Cortex of kidney (tissue), 1 donor: ENCODE measurements at places on chromosomes 3 and 15.

DNA sequence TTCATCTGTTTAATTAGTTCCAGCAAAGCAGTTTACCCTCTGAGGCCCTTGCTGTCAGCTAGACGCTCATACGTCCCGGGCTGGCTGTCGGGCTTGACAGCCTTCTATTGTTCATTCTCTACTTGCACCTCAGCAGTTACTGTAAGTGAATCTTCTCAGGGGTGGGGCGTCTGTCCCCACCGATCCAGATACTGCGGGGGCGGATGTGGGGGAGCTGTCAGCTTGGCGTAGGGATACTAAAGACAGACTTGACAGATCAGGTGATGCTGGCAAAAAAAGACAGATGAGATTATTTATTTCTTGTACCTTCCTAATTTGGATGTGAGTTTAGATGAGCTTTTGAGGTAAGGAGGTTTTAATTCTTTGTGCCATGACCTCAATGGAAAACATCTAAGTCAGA lies 315.3 kb downstream of the NR2F2 start:
- no peak for DNase-seq

DNA sequence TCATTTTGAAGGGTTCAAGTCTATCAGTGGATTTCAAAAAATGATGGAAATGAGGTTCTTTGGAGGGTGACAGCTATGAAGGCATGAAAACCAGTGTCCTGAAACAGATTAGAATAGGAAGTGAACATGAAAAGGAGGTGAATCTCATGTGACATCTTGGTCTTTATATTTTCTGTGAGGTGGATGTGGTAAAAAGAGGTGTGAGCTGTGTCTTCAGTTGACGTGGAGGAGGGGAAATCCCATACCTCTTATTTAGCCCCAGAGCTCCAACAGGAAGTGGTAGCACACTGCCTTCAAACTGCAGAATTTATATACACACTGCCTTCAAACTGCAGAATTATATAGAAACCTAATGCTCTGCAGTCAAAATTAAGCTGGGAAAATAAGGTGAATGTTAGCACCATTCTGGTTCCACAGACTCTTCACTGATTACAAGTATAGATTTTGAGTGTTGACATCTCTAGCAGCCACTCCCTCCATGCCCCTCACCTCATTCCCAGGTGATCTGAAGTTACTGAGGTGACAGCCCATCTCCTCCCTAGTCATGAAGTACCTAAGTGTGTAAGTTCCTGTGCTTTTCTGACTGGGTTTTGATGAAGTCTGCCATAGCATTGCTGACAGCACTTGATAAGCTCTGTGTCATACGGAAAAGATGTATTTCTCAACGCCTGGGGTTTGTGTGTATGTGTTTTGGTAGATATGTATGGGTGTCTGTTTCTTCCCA lies 2.7 kb downstream of the RAB8B start:
- no peak for DNase-seq

DNA sequence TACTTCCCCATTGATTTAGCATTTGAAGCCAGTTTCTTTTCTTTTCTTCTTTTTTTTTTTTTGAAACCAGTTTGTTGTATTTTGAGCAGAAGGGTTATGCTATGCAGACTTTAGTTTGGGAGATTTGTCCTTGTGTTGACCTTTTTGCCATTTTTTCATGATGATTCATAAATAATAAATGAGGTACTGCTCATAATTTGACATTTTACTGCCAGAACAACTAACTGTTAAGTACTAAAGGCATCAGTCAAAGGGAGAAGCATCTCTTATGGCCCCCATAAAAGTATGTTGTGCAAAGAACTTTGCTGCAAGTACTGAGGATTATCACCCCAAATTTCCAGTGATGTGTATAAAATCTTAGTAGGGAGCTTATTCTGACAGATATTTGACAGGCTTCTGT lies 1.7 kb upstream of the GPR87 start:
- no peak for DNase-seq

DNA sequence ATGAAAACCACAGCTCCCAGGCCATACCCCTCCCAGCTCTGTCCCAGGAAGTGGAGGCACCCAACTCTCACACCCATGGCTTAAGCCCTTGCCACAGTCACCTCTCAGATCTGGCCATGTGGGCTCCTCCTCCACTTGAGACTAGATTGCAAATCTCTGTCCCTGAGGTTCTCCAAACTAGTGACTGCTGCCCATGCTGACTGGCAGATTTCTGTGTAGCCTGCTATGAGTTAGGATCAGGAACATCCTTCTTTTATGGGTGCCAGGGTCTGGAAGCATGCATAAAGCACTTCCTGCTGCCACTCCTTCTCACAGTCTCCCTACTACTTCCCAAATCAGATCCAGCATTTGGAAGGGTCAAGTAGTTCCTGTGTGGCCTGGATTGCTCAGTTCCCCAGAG lies 59.6 kb upstream of the GOLIM4 start:
- DNase-seq, result no peak

DNA sequence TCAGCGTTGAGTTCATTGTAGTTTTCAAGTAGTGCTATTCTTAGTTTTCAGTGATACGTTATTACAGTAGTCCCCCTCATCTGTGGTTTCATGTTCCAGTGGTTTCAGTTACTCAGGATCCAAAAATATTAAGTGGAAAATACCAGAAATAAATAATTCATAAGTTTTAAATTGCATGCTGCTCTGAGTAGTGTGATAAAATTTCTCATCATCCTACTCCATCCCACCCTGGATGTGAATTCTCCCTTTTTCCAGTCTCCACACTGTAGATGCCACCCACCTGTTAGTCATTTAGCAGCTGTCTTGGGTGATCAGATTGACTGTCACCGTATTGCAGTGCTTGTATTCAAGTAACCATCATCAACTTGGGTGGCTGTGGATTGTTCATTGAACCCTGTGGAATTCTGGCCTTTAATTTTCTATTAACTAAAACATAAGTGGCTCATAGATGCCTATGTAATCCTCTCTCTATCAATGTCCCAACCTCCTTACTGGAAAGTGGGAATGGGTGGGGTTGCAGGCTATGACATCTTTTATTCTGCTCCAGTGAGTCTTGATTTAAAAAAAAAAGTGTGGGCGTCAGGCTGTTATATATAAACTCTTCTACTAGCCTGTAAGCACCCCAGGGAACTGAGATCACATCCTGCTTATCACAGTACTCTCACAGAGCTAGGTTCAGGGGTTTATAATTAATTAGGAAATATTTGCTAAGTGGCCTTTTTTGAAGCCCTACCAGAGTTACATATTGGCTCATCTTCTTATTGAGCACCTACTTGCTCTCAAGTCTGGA lies 97.5 kb downstream of the CFAP20DC start:
- no peak for DNase-seq

GRCh38 chr15:89030311-89030710 lies 57.9 kb upstream of the ABHD2 start:
- DNase-seq, result no peak

GRCh38 chr3:171835116-171835515 lies 8.0 kb upstream of the TMEM212 start:
- no peak for DNase-seq

- no peak for DNase-seq
These were observed 38.7 kb downstream of the ROBO1 start for GRCh38 chr3:79729096-79729495.

DNA sequence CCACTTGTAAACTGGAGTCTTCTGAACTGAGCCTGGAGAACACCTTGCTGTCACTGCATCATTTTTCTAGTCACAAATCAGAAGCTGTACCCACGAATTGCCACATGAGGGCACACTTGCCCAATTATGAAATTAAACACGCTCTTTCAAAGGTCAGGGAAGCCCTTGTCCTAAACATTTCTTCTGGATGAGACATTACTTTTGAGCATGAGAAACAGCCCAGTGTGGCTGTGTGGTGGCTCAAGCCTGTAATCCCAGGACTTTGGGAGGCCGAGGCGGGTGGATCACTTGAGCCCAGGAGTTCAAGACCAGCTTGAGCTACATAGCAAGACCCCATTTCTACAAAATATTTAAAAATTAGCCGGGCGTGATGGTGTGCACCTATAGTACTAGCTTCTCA lies 27.5 kb upstream of the CFAP161 start:
- no peak for DNase-seq

DNA sequence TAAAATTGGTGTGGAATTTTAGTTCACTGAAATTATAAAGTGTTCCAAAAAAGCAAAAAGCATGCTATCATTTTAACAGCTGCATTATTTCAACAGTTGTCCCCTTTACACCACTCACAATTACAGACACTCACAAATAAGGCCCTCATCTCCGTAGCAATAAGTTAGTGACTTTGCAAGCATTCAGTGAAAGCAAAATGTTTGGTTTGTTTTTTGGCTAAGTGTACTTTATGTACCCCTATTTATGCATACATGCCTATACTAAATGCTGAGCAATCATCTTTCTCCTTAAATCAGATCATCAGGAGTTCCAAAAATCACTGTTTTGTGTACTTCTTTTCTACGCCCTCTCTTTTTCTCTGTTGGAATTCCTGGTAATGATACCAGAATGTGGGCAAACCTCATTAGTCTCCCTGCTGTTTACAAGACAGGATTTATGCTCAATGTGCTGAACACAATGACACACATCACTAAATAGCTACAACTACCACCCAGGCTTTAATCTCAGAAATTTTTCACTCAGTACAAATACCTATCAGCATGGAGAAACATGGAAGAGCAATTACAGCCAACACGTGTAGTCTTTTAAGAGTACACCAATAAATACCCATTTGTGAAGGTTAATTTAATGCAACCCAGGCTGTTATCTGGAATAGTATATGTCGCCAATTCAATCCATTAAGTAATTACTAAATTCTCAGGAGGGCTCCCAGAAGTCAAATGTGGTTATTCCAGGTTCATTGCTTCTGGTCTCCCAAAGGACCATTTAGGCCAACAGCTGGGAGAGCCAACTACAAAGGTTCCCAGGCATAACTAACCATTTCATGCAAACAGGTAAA lies 12.0 kb downstream of the ALDH1A2 start:
- no peak for DNase-seq

- no peak for DNase-seq
These were observed 105.8 kb upstream of the ETV5 start for GRCh38 chr3:186214670-186215069.
